ENCODE measurements at places on chromosomes 2 and 18. TPM values are rescaled to one million over a fixed set of nuclear protein-coding genes. Genes with fewer than 3 reads are reported as not detected.

- DNase-seq: no peak
Measured at GRCh38 chr2:197847651-197848401, 43.4 kb downstream of the PLCL1 start.

DNA sequence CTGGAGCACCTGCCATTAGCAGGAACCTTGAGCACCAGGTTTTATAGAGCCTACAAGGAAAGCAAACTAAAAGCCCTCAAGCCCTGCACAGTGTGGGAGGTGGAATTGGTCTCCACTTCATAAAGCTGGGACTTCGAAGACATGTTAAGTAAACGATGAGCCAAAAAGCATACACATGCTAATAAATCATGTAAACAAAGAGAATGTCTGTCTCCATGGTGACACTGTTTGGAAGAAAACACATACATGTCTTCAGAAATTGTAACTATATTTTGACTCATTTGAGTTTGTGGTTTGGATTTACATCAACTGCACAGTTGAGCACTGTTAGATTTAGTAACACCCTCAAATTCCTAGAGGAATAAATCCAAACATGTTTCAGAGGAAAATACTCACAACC, 978.5 kb upstream of the LRRTM1 start:
- no peak for DNase-seq

The HOXD4 gene
- total RNA-seq: 4.1 TPM

- DNase-seq: no peak
Measured at GRCh38 chr18:5519448-5520298, 24.1 kb downstream of the EPB41L3 start.

- DNase-seq: no peak
Measured at GRCh38 chr2:230589497-230590015, 123.1 kb upstream of the CAB39 start.

The ANKRD36 gene
- 2.7 TPM for total RNA-seq

- DNase-seq: no peak
Measured at GRCh38 chr2:184646177-184646576, 47.8 kb downstream of the ZNF804A start.

DNA sequence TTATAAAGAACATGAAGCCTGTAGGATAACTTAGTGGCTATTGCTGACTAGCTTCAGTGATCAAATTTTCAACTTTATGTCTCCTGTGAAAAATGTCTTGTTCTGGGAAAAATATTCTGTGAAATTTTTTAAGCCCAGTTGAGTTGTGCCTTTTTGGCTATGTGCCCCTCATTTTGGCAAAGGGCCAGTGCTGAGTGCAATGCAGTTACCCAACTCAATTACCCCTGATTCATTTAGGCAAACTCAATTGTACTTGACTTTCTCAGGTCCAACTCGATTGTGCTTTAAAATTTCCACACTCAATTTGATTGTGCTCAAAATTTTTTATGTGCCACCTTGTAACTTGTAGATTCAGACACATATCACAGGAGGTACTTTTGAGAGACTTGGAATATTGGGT, 548.8 kb upstream of the NRP2 start:
- peak; percentile 47 for DNase-seq

DNA sequence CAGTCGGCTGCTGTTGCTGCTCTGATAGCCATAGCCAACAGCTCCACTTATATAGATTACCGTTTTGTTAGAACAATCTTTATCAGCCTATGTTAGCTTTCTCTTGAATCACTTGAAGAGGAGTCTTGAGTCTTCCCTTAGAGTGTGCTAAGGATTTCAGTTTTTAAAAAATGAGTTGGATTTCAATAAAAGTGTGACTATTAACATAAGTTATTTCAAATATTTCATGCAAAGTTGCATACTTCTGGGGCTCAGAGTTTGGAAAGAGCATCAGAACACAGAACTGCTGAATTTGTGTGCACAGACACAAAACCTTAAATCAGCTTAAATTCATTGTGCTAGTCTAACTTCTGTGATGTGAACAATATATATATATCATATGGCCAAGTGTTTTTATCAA, 174.7 kb downstream of the MTX2 start:
- DNase-seq: no peak

DNA sequence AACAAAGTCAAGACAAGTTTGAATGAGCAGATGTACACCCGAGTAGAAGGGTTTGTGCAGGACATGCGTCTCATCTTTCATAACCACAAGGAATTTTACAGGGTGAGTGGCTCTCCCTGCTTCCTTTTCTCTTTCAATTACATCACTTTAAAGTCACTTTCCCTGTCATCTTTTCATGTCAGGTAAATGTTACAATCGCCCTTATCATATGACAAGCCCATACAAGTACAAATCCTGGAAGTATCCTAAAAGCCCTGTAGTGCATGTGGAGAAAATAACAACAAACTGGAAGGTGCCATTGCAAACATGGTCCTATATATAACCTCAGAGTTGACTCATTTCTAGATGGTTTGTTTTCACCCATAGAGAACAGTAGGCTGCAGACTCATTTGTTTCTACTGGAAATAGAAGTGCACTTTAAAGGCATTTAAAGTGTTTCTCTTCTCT, 126.0 kb downstream of the SP100 start:
- no peak for DNase-seq

- no peak for DNase-seq
Measured at GRCh38 chr2:9137379-9138150, 69.0 kb upstream of the ASAP2 start.

GRCh38 chr2:146523196-146523595, 1321.6 kb upstream of the ACVR2A start:
- no peak for DNase-seq

- no peak for DNase-seq
Measured at GRCh38 chr2:236548179-236548921, 21.3 kb upstream of the ACKR3 start.

The CSRNP3 gene
- total RNA-seq: 0.44 TPM

The BARD1 gene
- total RNA-seq: 7.7 TPM

DNA sequence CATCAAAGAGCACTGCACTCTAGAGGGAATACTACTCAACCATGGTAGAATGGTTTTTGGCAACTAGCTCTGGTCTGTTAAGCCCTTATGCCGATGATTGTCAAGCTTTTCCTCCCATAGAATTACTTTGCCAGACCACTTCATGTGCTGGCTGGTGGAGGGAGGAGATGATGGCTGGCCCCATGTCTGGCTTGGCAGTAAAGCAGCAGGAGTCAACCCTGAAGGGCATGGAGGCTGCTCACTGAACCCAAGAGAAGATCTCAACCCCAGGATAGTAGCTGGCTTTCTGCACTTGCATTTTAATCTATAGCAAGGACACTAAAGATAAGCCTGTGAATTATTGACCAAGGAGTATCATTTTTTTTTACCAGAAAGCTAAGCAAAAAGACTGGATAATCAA, 309.9 kb downstream of the PIEZO2 start:
- no peak for DNase-seq

- DNase-seq: no peak
Measured at GRCh38 chr2:98608962-98609604, 694 bp downstream of the UNC50 start.

- DNase-seq: no peak
Measured at GRCh38 chr18:8989855-8990254, 112.6 kb upstream of the NDUFV2 start.

GRCh38 chr2:184078496-184078895, 519.8 kb upstream of the ZNF804A start:
- DNase-seq: no peak

DNA sequence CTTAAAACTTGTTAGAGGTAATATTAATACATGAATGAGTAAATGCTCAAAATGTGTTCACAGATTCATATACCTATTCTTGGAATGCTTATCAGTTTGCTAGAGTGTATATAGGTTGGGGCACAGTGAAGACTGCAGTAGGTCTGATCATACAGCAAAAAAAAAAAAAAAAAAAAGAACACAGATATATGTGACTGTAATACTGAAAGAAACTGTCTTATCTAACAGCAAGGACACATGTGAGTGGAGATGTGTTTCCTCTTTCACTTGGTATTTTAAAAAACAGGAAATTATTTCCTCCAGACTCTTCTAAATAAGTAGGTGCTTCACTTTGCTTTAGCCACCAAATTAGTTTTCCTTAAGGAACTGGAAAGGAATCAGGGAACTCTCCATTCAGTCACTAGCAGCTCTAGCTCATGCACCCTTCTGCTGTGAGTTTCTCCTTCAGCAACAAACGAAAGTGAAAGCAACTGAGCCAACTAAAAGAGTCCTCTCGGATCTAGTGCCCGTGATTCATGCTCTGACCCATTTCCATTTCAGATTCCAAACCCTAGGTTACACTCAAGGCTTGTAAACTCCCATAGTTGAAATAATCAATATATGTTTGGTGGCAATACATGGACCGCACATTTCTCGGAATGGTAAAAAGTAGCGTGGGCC, 98.5 kb downstream of the DSEL start:
- DNase-seq: no peak

GRCh38 chr2:144015655-144016245, 504.2 kb downstream of the ZEB2 start:
- no peak for DNase-seq

DNA sequence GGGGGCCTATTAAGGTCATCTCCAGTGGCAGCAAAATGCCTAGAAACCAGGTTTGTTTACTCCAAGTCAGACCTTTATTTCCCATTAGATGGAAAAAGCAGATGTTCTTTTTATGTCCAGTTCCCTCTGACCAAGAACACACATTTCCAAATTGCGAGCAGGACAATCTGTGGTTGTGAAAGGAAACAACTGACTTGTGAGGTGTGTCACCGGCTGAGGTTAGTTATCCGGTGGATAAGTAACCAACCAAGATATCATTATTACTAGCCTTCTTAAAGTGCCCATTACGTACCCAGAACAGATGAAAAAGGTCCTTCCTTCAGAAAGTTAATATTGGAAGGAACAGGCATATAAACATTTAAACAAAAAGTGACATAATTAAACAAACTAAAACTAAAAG, 112.9 kb downstream of the THADA start:
- no peak for DNase-seq

GRCh38 chr18:75395137-75395536, 32.4 kb downstream of the SMIM21 start:
- no peak for DNase-seq

DNA sequence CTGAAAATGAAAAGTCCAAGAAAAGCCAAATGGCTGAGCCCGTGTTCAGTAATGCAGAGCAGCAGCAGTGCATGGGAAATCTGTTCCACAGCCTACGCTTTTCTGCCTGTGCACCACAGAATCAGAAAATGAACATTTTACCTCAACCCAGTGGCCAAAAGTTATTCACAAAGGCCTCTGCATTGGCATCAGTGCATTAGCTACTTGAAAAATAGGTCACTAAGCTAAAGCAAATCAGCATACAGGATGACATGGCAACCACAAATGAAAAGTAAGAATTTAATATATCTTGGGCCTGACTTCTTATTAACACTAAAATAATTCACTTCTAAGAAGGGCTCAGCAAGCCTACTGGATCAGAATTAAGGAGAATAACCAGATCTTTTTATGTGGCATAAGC, 1145.3 kb upstream of the CHAC2 start:
- DNase-seq: no peak

The DSEL gene
- 2.2 TPM for total RNA-seq

GRCh38 chr2:52916981-52917380, 850.6 kb upstream of the CHAC2 start:
- no peak for DNase-seq

The AUP1 gene
- 75.9 TPM for total RNA-seq

The DSG1 gene
- not detected for total RNA-seq

All from psoas muscle (tissue), 8 donors.